ENCODE measurements at places on chromosomes 1 and 21.

GRCh38 chr1:224782281-224783000 is 147.0 kb upstream of the DNAH14 start:
- DNase-seq: no peak

DNA sequence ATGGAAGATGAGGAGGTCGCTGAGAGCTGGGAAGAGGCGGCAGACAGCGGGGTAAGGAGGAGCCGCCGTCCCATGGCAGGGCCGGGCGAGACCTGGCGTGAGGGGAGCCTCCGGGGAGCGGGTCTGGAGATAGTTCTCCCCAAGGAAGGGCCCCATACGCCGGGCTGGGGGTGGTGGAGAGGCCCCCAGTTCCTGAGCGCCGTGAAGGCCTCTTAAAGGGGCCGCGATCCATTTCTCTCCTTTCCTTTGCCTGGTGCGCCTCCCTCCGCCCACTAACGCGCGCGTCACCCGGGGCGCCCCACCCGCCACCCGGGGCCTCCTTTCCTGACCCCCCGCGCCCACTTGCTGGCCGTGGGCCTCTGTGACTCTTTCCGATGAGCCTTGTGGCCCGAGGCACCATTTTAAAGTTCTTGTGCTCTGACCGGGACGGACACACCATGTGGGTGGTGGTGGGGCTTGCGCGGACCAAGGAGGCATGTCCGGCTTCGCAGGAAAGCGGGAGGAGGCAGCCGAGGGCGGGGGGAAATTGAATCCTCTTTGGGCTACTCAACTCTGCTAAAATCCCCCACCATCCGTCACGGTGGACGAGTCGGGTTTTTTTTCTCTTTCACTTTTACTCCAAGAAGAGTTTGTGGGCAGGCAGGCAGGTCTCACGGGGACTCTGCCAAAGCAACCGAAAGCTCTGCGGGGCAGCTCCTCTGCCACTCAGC is 371 bp downstream of the SZRD1 start:
- DNase-seq: peak; percentile 87

DNA sequence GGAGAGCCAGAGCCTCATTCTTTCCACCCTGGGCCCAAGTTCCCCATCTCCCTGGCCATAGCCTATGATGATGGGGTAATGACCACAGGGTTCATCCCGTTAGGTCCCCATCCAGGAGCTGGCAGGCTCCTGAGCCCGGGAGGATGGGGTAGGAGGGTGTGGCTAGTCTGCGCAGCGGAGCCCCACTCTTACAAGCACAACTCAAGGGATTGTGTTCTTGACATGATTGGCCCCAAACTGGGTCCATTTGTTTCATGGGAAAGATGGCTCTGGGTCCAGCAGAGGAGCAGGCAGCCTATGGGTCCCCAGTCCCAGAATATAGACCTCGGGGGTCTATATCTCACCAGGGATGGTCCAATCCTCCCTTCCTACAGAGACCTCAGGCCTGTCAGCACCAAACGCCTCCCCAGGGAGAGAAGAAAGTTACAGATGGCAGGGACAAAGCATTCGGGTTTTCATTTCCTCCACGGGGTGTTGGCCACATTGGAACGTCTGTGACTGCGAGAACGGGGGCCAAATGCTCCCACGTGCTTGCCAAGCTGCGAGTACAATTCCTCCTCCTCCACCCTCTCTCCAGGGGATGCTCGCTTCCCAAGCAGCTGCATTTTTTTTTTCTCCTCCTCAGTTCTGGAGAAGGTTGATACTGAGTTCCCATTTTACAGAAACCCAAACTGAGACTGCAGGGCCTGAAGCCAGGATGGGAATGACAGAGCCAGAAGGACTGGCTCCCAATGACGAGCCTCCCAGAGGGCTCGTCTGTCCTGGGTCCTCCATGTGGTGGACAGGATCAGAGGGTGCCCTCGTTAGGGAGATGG is 71.0 kb downstream of the DHRS3 start:
- DNase-seq: no peak

GRCh38 chr1:40303051-40303771 is 13.9 kb downstream of the COL9A2 start:
- no peak for DNase-seq

DNA sequence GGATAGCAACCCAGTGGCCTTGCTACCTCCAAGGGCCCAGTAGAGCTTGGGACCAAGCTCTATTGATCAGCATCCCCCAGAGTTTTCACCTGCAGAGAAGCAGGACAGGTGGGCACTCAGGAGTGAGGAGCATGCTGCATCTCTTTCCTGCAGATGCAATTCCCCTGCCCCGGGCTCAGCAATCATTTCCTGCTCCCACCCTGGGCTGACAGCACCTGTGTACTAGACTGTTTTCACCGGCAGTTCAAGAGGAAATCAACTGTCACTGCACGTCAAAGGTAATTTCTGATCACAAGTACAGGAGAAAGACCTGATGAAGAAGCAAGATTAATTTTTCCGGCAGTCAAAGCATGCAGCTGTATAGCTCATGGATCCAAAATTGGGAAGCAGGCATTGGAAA is 8.8 kb upstream of the NT5C1A start:
- no peak for DNase-seq

GRCh38 chr21:41407541-41408460 is 18.2 kb upstream of the MX1 start:
- DNase-seq: no peak

DNA sequence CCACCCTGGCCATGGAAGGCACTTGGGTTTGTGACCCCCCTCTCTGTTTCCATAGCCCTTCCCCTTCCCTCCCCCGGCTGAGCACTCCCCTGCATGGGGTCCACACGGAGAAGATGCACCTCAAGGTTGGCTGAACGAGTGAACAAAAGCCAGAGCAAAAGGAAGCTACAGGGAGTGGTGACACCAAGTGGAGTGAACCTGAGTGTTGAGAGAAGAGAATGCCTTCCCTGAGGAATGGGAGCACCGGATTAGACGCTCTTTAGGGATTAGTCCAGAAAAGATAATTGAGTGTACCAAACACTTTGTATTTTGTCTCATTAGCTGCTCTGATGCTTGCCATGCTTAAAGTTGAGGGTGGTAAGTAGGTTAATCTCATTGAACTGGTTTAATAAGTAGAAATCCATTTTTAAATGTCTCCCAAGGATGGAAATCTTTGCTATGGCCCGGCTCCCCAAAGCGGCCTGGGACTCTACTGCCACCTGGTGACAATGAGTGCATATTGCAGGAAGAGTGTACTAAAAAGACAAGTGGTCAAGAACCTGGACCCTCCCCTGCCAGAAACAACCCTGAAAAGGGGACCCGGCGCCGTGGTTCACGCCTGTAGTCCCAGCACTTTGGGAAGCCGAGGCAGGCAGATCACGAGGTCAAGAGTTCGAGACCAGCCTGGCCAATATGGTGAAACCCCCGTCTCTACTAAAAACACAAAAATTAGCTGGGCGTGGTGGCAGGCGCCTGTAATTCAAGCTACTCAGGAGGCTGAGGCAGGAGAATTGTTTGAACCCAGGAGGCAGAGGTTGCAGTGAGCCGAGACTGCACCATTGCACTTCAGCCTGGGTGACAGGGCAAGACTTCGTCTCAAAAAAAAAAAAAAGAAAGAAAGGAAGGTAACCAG is 150.6 kb upstream of the ZC3H12A start:
- peak; percentile 27 for DNase-seq

- DNase-seq: peak; percentile 49
Measured at GRCh38 chr1:54791880-54792522, 9.1 kb downstream of the TTC22 start.

GRCh38 chr1:66335125-66335524 is 198.8 kb upstream of the SGIP1 start:
- no peak for DNase-seq

GRCh38 chr21:25307489-25307888 is 299.8 kb downstream of the MRPL39 start:
- DNase-seq: no peak

GRCh38 chr1:244454412-244454811 is 2.7 kb upstream of the ADSS2 start:
- no peak for DNase-seq

DNA sequence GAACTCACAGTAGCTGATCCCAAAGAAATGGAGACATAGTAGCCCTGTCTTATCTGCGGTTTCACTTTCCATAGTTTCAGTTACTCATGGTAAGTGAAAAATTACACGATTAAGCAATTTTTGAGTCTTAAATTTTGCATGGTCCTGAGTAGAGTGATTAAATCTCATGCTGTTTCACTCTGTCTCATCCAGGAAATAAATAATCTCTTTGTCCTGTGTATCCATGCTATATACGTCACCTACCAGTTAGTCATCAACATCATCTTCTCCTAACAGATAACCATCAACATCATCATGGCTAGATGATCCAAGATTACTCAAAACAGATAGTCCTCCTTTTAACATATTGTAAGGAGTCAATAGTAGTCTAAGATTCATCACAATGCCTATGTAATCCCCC is 1589.3 kb downstream of the BRINP3 start:
- DNase-seq: no peak

DNA sequence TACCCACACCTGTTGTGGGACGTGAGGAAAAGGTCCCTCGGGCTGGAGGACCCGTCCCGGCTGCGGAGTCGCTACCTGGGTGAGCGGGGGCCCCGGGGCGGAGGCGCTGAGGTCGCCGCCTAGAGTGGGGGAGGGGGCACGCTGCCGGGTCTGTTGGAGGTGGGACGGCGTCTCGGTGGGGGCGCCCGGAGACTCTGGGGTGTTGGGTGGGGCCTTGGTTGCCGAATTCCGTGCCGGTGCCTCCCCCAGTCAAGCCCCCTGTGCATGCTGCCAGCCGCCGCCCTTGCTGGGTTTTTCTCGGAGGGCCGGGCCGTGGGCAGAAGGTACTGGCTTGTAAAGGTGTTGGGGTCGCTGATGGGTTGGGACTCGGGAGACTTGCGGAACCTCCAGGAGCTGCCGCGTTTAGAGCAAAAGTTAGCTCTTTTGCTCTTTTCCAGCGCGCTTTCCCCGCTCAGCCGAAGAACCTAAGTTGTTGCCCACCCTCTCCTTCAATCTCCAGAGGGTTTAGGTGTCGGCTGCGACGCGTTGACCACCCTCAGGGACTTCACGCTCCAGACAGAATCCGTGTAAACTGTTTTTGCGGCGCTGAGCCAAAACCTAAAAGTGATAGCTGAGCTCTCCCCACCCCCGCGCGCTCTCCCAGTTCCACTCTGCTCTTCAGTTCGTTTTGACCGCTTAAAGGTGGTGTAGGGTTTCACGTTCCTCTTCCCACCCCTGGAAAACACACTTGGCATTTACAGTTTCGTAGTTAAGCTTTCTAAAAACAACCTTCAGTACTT is at the start of gene MPC2:
Gene MPC2 (minus strand): TSS at position 143 of the 779 bp plus-strand sequence. CDS start 1,231 bp downstream, outside the sequence.
- DNase-seq: peak; percentile 71

DNA sequence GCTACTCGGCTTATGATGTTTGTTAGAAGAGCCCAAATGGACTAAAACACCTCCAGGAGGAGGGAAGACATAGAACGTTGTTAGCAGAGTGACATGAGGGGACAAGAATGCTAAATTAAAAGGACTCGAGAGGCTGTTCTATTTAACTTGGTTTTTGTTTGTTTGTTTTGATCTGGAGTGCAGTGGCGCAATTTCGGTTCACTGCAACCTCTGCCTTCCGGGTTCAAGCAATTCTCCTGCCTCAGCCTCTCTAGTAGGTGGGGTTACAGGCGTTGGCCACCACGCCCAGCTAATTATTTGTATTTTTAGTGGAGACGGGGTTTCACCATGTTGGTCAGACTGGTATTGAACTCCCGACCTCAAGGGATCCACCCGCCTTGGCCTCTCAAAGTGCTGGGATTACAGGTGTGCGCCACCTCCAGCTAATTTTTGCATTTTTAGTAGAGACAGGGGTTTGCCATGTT is 5.1 kb upstream of the HNRNPU start:
- no peak for DNase-seq

DNA sequence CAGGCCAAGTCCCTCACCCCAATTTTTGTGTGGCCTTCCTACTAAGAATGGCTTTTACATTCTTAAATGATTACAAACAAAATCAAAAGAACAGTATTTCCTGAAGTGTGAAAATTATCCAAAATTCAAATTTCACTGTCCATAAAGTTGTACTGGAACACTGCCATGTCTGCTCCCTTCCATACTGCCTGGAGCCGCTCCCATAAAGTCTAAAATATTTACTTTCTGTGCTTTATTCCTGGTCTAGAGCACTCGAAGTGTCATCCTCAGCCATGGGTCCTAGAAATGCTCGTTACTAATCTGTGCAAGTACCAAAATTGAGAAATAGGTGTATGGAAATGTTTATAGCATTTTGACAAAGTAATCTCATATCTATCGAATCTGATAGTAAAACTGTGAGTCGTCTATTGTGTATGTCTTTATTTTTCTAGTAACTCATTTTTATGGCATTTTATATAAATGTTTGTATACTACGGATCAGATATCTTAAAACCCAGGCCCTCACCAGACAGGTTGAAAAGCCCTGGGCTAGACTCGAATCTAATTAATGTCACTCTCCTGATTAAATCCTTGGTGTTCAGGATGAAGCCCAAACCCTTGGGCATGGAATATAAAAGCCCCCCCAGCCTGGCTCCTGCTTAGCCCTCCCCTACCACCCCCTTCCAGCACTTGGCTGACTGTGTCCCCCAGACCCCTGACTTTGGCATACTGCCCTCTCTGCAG is 4.9 kb downstream of the LBR start:
- DNase-seq: no peak

DNA sequence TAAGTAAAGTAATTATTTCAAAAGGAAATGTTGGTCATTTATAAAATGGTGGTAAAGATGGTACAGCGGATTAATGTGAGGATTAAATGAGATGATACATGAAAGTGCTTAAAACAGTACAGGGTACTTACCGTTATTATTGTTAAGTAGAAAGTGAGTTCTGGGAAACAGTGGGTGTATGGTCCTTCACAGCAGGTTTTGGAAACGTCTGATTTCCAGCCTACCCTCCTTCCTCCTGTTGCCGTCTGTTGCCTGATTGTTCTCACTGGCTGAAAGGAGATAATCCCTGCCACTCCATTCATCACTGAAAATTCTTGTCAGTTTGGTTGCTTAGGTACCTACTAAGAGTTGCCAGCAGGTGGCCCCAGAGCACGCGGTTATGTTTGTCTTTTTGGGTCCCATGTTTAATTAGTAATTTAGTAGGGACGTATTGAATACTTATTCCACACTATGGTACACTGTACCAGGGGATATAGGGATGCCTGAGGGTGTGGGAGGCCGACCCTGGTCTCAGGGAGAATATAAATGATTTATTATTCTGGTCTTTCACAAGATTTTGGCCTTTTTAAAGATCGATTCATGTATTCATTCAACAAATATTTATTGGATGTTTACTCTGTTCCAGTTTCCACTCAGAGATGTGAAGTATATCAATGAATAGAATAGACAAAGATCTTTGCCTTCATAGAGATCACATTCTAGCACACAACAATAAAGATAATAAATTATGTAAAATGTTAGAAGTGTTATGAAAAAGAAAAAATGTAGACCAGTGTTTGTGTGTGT is 30.8 kb upstream of the RPTN start:
- DNase-seq: peak; percentile 69

- DNase-seq: no peak
Measured at GRCh38 chr1:215748431-215748830, 181.3 kb downstream of the KCTD3 start.

- no peak for DNase-seq
Measured at GRCh38 chr1:104315823-104316222, 566.1 kb downstream of the AMY1C start.

- no peak for DNase-seq
Measured at GRCh38 chr1:92854101-92854785, 22.4 kb downstream of the RPL5 start.

Measured in activated CD4-positive, alpha-beta T cell treated with anti-CD3 and anti-CD28 coated beads, Interleukin-2, amount 10 ng/mL, durations not matched to agents 7 days and 5 days (primary cell).